Activated CD8-positive, alpha-beta T cell treated with anti-CD3 and anti-CD28 coated beads for 36 hours (primary cell): ENCODE measurements at places on chromosomes 7 and 10.

- no peaks in the 10 kb centered on the region for H3K27me3 ChIP-seq
- no peaks in the 10 kb centered on the region for H3K36me3 ChIP-seq
- H3K4me1 ChIP-seq = no peaks in the 10 kb centered on the region
- no peak overlapping the region for H3K4me3 ChIP-seq
Measured at GRCh38 chr7:20162665-20163064, 54.5 kb downstream of the MACC1 start.

GRCh38 chr7:6232534-6232933 lies 39.9 kb downstream of the CYTH3 start:
- DNase-seq = no peak
- H3K36me3 ChIP-seq = no peaks in the 10 kb centered on the region
- peaks cover 1% of the 10 kb centered on the region for H3K27me3 ChIP-seq
- peaks cover 27% of the 10 kb centered on the region for H3K4me1 ChIP-seq
- H3K27ac ChIP-seq = no peak overlapping the region

- peaks cover 39% of the 10 kb centered on the region for H3K4me1 ChIP-seq
- H3K36me3 ChIP-seq = peaks cover 8% of the 10 kb centered on the region
- peaks cover 21% of the 10 kb centered on the region for H3K27me3 ChIP-seq
- peak overlapping the region; percentile 97 for H3K4me3 ChIP-seq
- no peak for DNase-seq
Measured at GRCh38 chr10:110208614-110209453, 1.4 kb downstream of the MXI1 start.

DNA sequence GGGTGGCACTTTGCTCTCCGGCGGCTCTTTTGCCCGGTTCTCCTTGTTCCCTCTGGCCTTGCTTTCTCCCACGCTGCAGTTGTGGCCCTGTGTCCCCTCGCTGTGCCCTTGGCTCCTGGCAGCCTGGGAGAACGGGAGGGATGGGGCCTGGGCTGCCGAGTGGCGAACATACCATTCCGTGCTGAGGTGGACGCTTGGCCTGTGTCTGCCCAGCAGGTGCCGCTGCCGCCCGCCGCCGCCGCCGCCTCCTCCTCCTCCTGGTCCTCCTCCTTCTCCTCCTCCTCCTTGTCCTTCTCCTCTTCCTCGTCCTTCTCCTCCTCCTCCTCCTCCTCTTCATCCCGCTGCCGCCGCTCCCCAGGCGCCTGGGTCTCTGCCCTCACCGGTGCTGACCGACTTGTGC lies 36.0 kb downstream of the AGAP3 start:
- H3K4me3 ChIP-seq = no peak overlapping the region
- no peak overlapping the region for H3K27ac ChIP-seq
- no peaks in the 10 kb centered on the region for H3K27me3 ChIP-seq
- H3K36me3 ChIP-seq = peaks cover 5% of the 10 kb centered on the region
- H3K4me1 ChIP-seq = peaks cover 2% of the 10 kb centered on the region

GRCh38 chr10:4353964-4354363 lies 472.0 kb upstream of the AKR1E2 start:
- peaks cover 10% of the 10 kb centered on the region for H3K27me3 ChIP-seq
- no peak for DNase-seq
- no peak overlapping the region for H3K27ac ChIP-seq
- no peaks in the 10 kb centered on the region for H3K36me3 ChIP-seq

DNA sequence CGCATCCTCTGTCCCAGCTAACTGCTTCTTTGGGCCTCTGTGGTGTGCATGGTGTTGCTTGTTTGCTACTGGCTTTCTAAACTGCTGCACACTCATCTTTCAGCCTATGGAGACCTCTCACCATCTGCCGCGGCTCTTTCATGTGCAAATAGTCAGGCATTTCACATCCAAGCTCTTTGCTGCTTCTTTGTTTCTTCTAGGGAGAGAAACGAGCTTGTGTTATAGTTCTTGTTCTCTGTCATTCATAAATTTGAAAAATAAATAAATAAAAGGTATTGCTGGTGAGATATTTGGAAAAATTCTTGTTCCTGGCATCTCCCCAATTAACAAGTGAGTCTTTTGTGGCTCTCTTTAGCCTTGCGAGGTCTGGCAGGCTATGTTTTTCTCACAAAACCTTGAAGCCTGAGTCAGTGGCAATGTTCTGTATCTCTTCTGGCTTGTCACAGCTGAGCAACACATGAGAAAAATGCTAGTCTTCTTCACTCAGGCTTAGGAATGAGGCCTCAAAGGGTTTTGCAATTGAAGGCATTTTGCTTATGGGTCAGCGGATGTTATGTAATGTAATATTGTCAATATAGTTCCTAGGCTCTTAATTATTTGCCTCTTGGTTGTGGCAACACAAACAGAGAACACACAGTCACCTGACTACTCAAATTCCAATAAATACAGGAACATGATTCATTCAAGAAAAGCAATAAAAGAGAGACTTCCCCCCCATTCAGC lies 274.0 kb downstream of the FRMD4A start:
- H3K4me1 ChIP-seq = no peaks in the 10 kb centered on the region
- no peak overlapping the region for H3K27ac ChIP-seq
- no peak for DNase-seq
- peaks cover 6% of the 10 kb centered on the region for H3K27me3 ChIP-seq
- no peaks in the 10 kb centered on the region for H3K36me3 ChIP-seq
- H3K4me3 ChIP-seq = no peak overlapping the region

- no peaks in the 10 kb centered on the region for H3K27me3 ChIP-seq
- DNase-seq = no peak
- no peak overlapping the region for H3K4me3 ChIP-seq
- H3K4me1 ChIP-seq = no peaks in the 10 kb centered on the region
- no peak overlapping the region for H3K27ac ChIP-seq
Measured at GRCh38 chr7:102064361-102065025, 222.2 kb upstream of the SH2B2 start.

DNA sequence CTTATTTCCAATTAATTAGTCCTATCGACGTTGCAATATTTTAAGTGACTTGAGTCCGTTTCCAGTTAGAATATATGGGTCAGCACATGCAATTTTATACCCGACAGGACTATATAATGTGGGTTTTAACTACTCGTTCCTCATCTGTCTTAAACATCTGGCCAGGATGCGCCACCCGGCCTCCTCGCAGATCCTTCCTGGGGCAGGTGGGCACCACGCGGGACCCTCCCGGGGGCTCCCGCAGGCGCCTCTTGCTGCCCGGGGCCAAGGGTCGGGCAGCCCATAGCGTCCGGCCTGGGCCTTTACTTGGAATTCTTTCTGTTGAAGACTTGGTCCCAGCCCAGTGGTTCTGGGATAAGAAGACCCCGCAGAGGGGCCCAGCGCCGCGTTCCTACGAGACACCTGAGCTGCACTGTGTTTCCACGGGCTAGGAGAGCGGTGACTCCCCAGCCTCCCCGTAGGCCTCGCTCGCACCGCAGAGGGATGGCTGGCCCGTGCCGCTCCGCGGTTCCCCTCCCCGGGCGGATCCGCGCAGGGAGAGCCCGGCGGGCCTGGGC lies 10.1 kb upstream of the MNX1 start:
- DNase-seq = no peak
- H3K27ac ChIP-seq = no peak overlapping the region
- peaks cover 24% of the 10 kb centered on the region for H3K4me1 ChIP-seq

DNA sequence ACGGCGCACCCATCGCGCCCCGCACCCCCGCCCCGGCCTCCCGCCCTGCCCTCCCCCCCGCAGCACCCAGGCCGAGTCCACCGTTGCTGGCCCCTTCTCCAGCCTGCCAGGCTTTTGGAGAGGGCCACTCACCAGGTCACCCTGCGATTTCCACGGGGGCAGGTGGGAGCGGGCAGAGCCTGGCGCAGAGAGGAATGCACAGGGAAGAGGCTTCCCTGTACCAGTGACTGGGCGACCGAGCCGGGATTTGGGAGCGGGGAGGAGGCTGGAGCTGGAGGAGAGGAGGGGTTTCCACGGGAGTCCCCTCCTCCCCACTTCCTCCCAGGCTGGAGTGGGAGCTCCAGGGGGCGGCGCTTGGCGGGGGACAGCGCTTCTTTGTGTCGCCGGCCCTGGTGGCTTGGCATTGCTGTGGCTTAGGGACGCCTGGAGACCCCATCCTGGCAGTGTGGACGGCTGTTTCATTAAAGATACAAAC lies 19.3 kb downstream of the TCAF1 start:
- peaks cover 26% of the 10 kb centered on the region for H3K27me3 ChIP-seq
- no peak for DNase-seq
- H3K36me3 ChIP-seq = no peaks in the 10 kb centered on the region
- peak overlapping the region; percentile 40 for H3K4me3 ChIP-seq

- H3K27ac ChIP-seq = no peak overlapping the region
- no peaks in the 10 kb centered on the region for H3K36me3 ChIP-seq
- peaks cover 20% of the 10 kb centered on the region for H3K27me3 ChIP-seq
Measured at GRCh38 chr7:143363016-143363937, 764 bp upstream of the FAM131B start.

GRCh38 chr7:137956183-137956582 lies 45.7 kb downstream of the CREB3L2 start:
- no peak overlapping the region for H3K4me3 ChIP-seq
- no peak overlapping the region for H3K27ac ChIP-seq
- H3K4me1 ChIP-seq = peaks cover 3% of the 10 kb centered on the region
- no peaks in the 10 kb centered on the region for H3K27me3 ChIP-seq
- DNase-seq = no peak

- peaks cover 8% of the 10 kb centered on the region for H3K4me1 ChIP-seq
- no peak for DNase-seq
- no peak overlapping the region for H3K27ac ChIP-seq
Measured at GRCh38 chr7:151865070-151865670, 11.7 kb downstream of the PRKAG2 start.

DNA sequence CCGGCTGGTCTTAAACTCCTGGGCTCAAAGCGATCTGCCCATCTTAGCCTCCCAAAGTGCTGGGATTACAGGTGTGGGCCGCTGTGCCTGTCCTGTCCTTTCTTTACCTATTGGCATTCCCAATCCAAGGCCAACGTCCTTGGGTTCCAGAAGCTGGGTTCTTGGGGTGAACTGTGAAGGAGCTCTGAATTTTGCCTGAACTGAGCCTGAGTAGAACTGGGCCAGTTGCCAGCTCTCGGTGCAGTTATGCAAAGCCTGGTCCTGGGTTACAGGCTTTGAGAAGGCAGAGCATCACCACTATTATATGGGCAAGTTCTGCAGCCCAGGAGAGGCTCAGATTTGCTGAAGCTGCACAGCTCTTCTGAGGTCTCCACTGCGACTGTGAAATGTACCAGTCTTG lies 24.6 kb upstream of the SH2D4B start:
- no peak for DNase-seq
- no peak overlapping the region for H3K27ac ChIP-seq
- H3K27me3 ChIP-seq = no peaks in the 10 kb centered on the region
- H3K4me1 ChIP-seq = peaks cover 28% of the 10 kb centered on the region
- peaks cover 38% of the 10 kb centered on the region for H3K36me3 ChIP-seq

DNA sequence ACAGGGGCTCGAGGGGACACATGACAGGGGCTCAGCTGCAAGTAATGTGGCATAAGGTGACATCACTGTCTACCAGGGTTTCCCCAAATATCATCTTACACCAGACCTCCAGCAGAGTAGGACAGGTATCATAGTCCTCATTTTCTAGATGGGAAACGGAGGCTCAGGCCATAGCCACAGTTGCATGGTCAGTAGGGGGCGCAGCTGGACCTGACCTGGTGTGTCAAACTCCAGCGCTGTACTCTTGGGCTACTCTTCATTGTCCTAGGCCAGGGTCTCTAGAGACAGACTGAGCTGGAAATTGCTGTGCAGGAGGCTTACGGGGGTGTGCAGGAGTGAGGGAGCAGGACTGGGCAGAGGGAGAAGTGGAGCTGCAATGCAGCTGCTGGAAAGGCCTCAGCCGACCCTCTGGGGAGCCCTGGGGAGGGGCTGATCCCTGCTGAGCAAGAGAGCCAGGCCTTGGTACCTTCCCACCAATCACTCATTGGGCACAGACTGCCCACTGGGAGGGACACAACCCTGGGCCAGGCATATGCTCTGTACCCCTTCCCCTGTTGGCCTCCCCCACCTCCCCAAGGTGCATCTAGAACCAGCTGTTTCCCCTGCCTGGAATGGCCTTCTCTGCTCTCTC lies 89.9 kb downstream of the CDH23 start:
- H3K36me3 ChIP-seq = no peaks in the 10 kb centered on the region
- peak; percentile 77 for DNase-seq
- no peak overlapping the region for H3K4me3 ChIP-seq
- no peaks in the 10 kb centered on the region for H3K4me1 ChIP-seq
- H3K27ac ChIP-seq = no peak overlapping the region

GRCh38 chr10:104417637-104418292 lies 64.1 kb downstream of the CFAP58 start:
- no peak for DNase-seq

GRCh38 chr10:8044908-8045725 lies 9.4 kb upstream of the GATA3 start:
- H3K4me3 ChIP-seq = peak overlapping the region; percentile 51
- peaks cover 64% of the 10 kb centered on the region for H3K4me1 ChIP-seq
- H3K27me3 ChIP-seq = peaks cover 79% of the 10 kb centered on the region
- no peak overlapping the region for H3K27ac ChIP-seq
- DNase-seq = peak; percentile 59

DNA sequence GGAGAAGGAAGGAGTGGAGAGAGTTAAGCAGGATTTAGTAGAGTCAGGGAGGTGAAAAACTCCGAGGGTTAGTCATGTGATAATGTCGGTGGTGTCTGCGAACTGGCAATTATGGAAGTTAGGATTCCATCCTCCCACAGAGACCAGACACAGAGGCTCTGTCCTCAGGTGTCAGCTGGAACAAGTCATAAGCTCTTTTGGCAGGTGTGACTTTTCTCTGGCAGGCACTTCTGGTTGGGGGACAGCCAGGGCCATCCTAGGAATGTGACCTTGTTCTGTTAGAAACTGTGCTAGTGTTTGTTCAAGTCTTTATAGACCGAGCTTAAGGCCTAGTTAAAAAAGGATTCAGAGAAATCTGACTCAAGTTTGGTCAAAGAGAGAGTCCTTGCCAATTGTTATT lies 371.0 kb downstream of the DPP6 start:
- H3K27ac ChIP-seq = no peak overlapping the region
- H3K4me1 ChIP-seq = no peaks in the 10 kb centered on the region
- no peak overlapping the region for H3K4me3 ChIP-seq
- no peak for DNase-seq
- H3K36me3 ChIP-seq = no peaks in the 10 kb centered on the region
- no peaks in the 10 kb centered on the region for H3K27me3 ChIP-seq

- H3K4me1 ChIP-seq = no peaks in the 10 kb centered on the region
- DNase-seq = no peak
- no peak overlapping the region for H3K4me3 ChIP-seq
- H3K27ac ChIP-seq = no peak overlapping the region
- no peaks in the 10 kb centered on the region for H3K36me3 ChIP-seq
- H3K27me3 ChIP-seq = peaks cover 14% of the 10 kb centered on the region
Measured at GRCh38 chr7:55624813-55625212, 52.5 kb upstream of the VOPP1 start.

GRCh38 chr7:50534690-50535290 lies 30.4 kb downstream of the DDC start:
- no peak overlapping the region for H3K27ac ChIP-seq
- DNase-seq = peak; percentile 7
- no peak overlapping the region for H3K4me3 ChIP-seq

GRCh38 chr7:104096683-104097082 lies 107.2 kb upstream of the RELN start:
- H3K27me3 ChIP-seq = peaks cover 19% of the 10 kb centered on the region
- H3K4me3 ChIP-seq = no peak overlapping the region
- no peaks in the 10 kb centered on the region for H3K4me1 ChIP-seq
- no peaks in the 10 kb centered on the region for H3K36me3 ChIP-seq
- no peak overlapping the region for H3K27ac ChIP-seq
- no peak for DNase-seq

- no peak overlapping the region for H3K4me3 ChIP-seq
- no peak for DNase-seq
- peaks cover 4% of the 10 kb centered on the region for H3K4me1 ChIP-seq
- peaks cover 5% of the 10 kb centered on the region for H3K36me3 ChIP-seq
- no peak overlapping the region for H3K27ac ChIP-seq
Measured at GRCh38 chr7:96675548-96675947, 34.1 kb downstream of the SEM1 start.

- H3K4me3 ChIP-seq = no peak overlapping the region
- H3K27ac ChIP-seq = no peak overlapping the region
- peaks cover 44% of the 10 kb centered on the region for H3K36me3 ChIP-seq
- no peaks in the 10 kb centered on the region for H3K27me3 ChIP-seq
- H3K4me1 ChIP-seq = no peaks in the 10 kb centered on the region
Measured at GRCh38 chr7:45726883-45727282, 146.0 kb downstream of the CCDC201 start.
